ENCODE measurements at places on chromosomes 3 and 15. TPM values are rescaled to one million over a fixed set of nuclear protein-coding genes. Genes with fewer than 3 reads are reported as not detected.
A peak's percentile ranks its signal among the peaks of the same experiment; 100 is the strongest.

Gene ITIH4
- 2.1 TPM for total RNA-seq

Gene NOX5
- total RNA-seq = 0.44 TPM

Gene KNG1
- not detected for total RNA-seq

Gene SNTN
- total RNA-seq = not detected

GRCh38 chr15:66789029-66790025 is 87.3 kb downstream of the SMAD6 start:
- peak; percentile 62 for ATAC-seq

DNA sequence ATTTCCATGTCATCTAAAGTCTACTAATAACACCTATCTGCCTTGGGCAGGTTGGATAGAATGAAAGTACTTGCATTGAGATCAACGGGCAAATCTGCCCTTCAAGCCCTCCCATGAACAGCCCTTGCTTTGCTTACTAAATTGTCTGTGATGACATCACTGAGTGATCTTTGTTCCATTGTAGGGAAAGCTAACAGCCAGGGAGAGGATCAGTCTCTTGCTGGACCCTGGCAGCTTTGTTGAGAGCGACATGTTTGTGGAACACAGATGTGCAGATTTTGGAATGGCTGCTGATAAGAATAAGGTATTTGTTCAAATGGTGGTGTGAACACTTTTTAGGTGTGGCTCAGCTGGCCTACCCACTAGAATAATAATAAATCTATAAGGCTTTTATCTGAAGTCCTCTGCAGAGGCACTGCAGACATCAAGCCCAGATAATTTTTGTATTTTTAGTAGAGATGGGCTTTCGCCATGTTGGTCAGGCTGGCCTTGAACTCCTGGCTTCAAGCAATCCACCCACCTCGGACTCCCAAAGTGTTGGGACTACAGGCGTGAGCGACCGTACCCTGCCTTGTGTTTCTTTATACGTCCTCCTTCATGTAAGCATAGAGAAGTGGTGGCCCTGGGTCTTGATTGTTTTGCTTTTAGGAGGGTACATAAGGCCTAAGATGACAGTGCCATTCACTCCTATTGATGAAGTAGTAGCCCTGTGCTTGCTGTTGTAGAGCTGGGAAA is 5.7 kb downstream of the PCCB start:
- ATAC-seq = no peak

DNA sequence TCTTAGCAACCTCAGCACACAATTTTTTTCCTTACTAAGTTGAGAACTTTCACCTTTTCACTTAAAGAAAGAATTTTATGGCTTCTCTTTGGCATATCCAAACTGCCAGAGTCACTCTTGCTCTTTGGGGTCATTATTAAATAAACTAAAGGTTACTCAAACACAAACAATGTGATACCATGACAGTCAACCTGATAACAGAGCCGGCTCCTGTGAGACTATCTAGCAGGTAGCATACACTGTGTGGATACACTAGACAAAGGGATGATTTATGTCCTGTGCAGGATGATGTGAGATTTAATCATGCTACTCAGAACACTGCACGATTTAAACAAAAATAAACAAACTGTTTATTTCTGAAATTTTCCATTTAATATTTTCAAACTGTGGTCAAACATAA is 35.6 kb downstream of the LRRFIP2 start:
- no peak for ATAC-seq

- no peak for ATAC-seq
Observed at GRCh38 chr15:64136347-64136746, 15.2 kb upstream of the SNX22 start.

Measured in esophagus mucosa (tissue), 1 donor.